ENCODE measurements at places on chromosomes 4 and X. TPM values are rescaled to one million over a fixed set of nuclear protein-coding genes. Genes with fewer than 3 reads are reported as not detected.

DNA sequence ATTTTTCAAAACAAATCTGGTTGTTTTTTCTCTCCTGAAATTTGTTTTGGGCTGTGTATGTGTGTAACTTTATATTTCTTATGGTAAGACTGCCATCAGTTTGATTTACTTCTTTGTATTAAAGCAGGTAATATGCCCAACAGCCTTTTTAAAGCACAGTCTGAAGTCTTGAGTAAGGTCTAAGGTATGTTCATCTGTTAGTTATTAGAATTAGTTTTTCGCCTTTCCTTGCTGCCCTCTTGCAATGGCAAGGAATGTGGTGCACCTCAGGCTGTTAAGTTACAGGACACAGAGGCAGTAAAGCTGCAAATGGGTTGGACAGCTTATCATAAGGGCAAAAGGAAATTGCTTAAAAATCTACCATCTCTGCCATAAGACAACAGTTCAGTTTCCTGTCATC is 71.8 kb downstream of the METTL14 start:
- DNase-seq, result no peak

The SLC49A3 gene
- total RNA-seq, result 2.6 TPM

The HTR2C gene
- total RNA-seq, result 2.4 TPM

The MAPK10 gene
- total RNA-seq, result 10.3 TPM

DNA sequence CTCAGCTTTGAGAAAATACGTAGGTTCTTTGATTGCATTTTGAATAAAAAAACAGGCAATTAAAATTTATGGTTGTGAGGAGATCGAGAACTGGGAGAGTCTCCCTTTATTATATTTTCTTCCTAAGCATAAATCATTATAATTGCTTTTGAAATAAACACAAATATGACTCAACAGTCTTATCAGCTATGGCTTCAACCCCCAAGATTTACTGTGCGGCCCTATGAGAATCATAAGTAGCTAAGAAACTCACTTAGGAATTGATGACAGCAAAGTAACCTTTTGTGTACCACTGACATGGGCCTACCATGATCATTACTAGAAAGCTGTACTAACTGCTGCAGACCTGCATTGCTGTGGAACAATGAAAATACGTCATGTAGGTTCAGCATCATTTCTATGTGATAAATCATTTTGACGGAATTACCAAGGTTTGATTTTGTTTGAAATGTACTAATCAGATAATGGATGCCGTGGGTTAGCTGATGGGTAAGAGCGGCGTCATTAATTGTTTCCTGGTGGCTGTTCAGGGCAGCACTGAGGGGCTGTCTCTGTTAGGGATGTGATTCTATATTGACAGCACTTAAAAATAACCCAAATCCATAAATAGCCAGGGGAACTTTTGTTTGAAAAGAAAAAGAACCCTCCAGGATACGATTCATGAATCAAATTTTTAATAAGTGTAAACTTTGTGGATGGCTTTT is 51.5 kb upstream of the GPRIN3 start:
- DNase-seq, result no peak

GRCh38 chr4:119851649-119852048 is 215.0 kb downstream of the MAD2L1 start:
- no peak for DNase-seq

GRCh38 chrX:96170626-96171025 is 514.0 kb upstream of the DIAPH2 start:
- DNase-seq, result no peak

The TRIM75 gene
- total RNA-seq, result not detected

The MAGEC1 gene
- total RNA-seq, result not detected

- DNase-seq, result peak; percentile 16
These were observed 730 bp downstream of the VBP1 start for GRCh38 chrX:155216940-155217440.

- DNase-seq, result no peak
These were observed 17.0 kb upstream of the MOB1B start for GRCh38 chr4:70885174-70885573.

The REPS2 gene
- total RNA-seq, result 4.4 TPM

The TRPC5OS gene
- not detected for total RNA-seq

DNA sequence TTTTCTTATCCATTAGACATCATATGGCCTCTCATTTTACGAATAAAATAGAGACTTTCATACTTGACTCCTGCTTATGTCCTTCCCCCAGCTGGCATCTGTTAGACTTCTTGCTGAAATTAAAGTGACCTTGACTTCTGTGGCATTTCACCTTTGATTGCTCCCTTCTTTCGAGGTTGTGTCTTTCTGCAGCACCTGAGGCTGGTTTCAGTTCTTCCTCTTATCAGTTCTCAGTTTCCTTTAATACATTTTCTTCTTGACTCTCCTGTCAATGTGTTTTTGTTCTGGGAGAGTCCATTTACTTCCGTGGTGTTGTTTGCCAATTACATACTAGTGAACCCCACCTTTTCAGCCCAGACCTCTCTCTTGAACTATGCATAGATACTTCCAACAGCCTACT is 81.6 kb downstream of the RBPJ start:
- DNase-seq, result no peak

DNA sequence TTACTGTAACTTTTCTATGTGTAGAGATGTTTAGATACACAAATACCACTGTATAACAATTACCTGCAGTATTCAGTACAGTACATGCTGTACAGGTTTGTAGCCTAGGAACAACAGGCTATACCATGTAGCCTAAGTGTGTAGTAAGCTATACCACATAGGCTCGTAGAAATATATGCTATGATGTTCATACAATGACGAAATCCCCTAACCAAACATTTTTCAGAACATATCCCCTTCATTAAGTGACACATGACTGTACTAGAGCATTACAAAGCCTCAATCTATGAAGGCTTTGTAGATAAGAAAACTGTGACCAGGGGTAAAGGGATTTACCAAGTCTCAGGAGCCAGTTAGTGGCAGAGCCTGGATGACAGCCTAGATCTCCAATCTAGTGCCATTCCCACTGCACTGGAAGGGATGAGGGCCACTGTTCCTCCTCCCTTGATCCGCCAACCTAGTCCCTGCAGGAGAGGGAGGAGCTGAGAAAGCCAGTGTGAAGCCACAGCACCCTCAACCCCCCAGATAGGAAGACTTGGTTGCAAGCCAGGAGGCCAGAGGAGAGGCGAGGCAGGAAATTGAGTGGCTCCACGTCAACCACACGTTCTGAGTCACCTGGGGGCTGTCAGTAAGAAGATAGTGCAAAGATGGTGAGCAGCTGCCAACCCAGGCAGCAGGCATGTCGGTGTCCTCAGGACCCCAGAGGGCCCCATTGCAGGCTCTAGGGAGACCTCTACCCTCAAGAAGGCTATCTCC is 227.7 kb downstream of the BCOR start:
- DNase-seq, result no peak

DNA sequence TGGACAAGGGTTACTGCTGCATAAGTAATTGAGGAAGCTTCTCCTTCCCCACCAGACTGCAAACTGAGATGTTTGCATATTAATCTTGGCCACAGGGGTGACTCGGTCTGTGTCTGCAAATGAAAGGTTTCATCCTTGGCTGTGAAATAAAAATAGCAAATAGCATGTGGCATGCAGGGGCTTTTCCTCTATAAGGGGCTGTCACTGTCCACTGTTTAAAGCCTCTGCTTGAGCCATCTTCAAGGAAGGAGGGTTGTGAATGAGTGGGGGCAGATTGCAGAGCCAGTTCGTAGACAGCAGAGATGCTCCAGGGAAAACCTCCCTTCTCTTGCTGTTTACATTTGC is 33.3 kb downstream of the TMSB4X start:
- DNase-seq, result no peak

DNA sequence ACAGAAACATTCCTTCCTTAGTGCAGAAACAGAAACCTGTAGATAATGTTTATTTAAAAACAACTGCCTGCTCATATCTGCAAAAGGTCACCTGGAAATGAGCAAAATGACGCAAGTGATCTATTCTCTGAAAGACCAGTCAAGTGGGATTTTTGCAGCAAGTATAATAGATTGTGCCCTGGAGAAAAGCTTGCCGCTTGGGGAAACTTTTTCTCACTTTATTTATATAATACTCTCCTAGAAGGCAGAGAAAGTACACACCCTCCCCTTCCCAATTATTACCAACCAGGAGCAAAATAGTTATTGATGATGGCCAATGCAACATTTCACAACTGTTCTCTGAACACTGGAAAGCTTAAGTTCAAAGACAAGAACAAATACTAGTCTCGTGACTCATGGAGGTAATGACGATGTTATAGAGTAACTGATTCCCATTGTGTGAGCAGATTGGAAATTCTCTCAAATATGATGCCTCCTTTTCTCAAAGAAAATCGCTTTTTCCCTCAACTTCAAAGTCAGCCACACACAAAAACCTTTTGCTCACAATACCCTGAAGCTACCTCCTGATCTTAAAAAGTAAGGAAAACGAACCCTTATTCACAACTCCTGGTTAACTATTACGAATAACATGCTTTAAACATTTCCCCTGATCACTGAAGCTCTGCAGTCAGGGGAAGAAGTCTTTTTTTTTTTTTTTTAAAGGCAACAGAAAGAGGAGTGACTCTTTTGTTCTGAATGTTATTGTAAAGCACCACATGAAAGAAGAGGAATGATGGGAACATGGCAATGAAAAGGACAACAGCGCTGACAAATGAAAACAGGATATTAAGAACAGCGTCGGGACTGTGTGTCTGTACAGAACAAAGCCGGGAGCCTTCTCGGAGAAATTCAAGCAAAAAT is 41.0 kb downstream of the MID1 start:
- DNase-seq, result no peak

The AFP gene
- total RNA-seq, result 4.0 TPM

The MMRN1 gene
- total RNA-seq, result not detected

The TMEM150C gene
- total RNA-seq, result 4.0 TPM

GRCh38 chr4:41288254-41288653 is 31.5 kb downstream of the UCHL1 start:
- peak; percentile 27 for DNase-seq

- DNase-seq, result no peak
These were observed 93.5 kb upstream of the ADAD1 start for GRCh38 chr4:122285285-122285684.

- no peak for DNase-seq
These were observed 143.1 kb downstream of the C4orf33 start for GRCh38 chr4:129239088-129239487.

GRCh38 chrX:56233100-56233499 is 944 bp downstream of the KLF8 start:
- DNase-seq, result peak; percentile 25

Measured in GM23338 (cell line).